ENCODE measurements at places on chromosomes 16 and 17. TPM values are rescaled to one million over a fixed set of nuclear protein-coding genes. Genes with fewer than 3 reads are reported as not detected.

The RPL26 gene
- 3,126 TPM for total RNA-seq

The CCL4 gene
- total RNA-seq: 0.76 TPM

DNA sequence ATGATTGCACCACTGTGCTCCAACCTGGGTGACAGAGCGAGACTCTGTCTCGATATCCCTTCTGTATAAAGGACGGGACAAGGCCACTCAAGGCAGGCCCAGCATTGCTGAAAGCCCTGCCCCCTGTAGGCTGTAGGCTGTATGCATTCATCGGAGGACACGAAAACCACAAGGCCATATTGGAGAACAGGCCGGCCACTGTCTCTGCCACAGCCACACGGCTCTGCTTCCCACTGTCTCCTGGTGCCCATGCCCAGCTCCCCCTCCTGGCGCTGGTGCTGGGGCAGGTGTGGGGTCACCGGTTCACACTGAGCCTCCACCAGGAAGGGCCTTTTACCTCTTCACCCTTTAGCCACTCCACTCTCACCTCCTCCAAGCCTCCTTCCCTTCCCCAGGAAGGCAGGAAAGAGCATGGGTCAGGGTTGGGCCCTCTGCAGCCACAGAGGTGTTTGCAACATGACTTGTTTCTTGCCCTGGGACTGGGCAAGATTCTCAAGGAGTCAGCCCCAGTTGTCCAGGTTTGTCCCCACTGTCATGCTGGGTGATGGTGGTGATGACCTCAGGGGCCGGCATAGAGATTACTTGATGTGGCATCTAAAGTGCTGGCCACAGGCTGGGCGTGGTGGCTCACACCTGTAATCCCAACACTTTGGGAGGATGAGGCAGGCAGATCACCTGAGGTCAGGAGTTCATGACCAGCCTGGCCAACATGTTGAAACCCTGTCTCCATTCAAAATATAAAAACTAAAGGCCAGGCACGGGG is 5.3 kb upstream of the NTN3 start:
- DNase-seq: no peak

- no peak for DNase-seq
Observed at GRCh38 chr17:61160789-61161445, 238.7 kb upstream of the TBX2 start.

DNA sequence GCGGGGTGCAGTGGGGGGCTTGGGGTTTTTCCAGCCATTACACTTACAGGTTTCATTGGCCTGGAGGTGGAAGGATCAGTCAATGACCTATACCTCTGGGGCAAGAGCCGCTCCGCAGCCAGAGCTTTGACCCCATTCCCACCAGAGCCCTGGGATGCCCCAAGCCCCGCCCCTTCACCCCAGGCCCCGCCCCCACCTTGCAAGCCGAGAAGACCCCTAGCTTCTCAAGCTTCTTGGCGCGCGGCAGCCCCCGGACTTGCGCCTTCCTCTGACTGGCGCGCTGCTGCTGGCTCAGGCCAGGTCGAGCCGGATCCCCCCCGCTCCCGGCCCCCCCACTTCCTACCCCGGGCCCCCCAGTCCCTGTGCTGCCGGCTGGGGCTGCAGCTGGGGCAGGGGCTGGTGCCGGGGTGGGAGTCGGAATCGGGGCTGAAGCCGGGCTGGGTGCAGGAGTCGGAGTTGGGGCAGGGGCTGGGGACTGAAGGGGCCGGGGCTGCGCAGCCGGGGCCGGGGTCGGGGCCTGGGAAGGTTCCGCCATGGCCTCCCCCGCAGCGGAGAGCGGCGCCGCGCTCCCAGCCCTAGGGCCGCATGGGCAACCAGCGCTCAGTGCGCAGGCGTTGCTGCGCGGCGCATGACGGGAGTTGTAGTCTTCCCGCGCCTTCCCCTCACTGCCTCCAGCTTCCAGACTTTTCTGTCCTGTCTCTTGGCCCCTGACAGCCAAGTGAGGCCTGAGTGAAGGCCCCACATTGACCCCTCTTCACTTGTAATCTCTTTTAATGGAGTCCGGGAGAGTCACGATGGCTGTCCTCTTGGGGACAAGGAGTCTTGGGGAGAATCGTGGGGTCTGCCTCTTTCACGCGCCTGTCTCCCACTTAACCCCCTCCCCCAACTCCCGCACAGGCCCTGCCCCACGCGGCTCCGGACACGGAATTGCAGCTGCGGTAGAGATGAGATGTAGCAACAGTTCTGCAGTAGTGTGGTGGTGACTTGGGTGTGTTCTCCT is at the start of gene KAT2A:
Gene KAT2A (minus strand): TSS at position 598 of the 1,000 bp plus-strand sequence. CDS start 63 bp downstream, at position 535.
- DNase-seq: peak; percentile 95

The DNAH2 gene
- 0.05 TPM for total RNA-seq

The SRSF1 gene
- 120 TPM for total RNA-seq

GRCh38 chr17:27947005-27947406 is 53.8 kb upstream of the LYRM9 start:
- DNase-seq: no peak

The ADAD2 gene
- total RNA-seq: not detected

The CHAD gene
- total RNA-seq: 6.4 TPM

DNA sequence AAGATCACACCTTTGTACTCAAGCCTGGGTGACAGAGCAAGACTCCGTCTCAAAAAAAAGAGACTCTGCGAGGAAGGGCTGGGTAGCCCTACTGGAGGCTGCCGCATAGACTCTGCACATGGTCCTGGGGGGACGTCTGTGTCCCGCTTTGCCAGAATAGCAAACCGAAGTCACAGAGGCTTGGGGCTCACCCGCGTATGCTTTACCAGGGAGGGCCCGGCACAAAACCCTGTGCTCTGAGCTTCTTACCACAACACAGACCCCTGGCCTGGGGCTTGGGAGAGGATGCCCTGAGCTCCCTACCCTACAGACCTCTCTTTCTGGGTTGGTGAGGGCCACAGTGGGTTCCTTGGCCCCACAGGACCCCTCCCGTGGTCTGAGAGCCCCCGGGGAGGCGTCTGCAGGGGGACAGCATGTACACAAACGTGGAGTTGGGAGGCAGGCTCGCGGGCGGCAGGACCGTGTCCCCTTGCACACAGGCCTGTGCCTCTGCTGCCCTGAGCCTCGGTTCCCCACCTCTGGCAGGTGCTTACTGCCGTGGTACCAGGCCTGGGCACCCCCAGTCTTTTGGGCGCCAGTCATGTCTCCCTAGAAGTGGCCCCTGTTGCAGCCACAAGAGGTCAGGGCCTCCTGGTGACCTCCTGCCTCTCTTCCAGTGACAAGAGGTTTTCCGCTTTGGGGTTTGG is 13.8 kb downstream of the CPNE7 start:
- no peak for DNase-seq

The PITPNM3 gene
- 11.9 TPM for total RNA-seq

The KIF2B gene
- not detected for total RNA-seq

DNA sequence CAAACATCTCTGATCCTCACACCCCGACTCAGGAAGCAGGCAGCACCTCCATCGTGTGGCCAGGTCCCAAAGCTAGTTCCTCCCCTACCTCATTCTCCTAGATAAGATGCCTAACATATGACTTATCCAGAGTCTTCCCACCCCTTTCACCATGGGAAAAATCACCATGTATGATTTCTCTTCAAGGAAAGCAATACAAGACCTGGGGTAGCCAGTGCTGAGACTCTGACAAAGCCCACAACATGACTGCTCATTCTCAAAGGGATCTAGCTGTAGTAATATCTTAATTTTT is 45.1 kb downstream of the CMTM4 start:
- no peak for DNase-seq

The NT5M gene
- total RNA-seq: 1.3 TPM

The MPP3 gene
- total RNA-seq: 8.0 TPM

DNA sequence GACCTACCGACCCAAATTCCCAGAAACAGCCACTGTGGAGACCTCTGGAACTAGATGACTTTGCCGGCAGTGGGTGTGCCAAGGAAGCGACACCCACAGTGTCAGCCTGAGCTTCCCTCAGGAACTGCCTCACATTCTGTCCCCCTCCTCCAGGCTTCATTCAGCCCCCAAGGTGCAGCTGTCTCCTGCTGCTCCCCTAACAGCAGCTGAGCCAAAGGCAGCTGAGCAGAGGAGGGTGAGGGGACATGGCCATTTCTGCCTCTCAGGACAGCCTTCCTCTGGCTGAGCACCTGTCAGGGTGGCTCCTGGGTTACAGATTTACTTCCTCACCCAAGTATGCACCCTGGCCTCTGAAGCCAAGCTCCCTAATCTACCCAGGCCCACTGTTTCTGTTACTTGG is 22.1 kb upstream of the MTMR4 start:
- no peak for DNase-seq

DNA sequence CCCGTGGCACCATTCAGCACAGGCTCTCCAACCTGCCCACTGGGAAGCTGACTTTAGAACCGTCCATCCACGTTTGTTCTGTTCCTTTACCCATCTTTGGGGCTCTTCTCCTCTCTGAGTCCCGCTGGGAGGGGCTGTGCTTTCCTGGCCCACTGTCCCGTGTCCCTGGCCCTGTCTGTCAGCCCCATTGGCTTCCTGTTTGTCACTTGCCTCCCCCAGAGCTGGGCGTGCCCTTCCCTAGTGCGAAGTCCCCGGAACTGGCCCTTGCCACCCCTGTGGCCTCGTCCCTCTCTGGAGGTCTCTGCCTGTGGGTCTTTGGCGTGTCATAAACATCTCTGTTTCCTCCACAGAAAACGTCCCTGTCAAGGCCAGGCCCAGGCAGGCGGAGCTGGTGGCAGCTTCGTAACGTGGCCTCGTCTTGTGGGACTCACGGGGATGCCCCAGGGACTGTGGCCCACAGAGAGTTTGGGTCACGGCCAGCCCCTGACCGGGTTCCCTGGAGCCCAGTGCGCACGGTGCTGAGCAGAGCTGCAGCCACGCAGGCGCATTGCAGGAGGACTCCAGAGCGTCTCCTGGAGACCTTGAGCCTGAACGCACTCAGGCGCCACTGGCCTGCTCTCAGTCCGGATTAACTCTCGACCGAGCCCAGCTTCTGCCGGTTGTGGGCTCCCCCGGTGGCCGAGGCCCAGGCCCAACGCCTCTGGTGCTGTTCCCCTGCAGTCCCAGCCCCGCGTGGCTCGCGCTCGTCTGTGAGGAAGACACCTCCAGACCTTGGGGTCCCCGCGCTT is 7.3 kb downstream of the CHMP6 start:
- DNase-seq: no peak

- no peak for DNase-seq
Observed at GRCh38 chr17:12620200-12620720, 45.4 kb upstream of the MYOCD start.

DNA sequence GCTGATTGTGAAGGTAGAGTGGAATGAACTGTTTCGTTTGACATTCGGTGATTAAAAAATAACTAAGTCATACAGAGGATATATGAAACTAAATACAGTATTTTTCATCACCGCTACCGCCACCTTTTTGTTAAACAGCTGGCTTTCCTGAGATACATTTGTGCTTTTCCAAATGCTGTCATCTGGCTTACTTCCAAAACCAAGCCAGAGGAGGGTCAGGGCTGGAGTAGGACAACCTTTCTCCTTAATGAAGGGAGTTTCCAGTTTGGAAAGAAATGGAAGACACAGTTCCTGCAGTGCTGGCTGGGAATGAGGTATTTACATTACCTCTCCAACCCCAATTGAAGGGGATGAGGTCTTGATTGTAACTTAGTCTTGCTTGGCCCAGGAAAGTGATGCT is 3.2 kb downstream of the TNRC6C start:
- no peak for DNase-seq

DNA sequence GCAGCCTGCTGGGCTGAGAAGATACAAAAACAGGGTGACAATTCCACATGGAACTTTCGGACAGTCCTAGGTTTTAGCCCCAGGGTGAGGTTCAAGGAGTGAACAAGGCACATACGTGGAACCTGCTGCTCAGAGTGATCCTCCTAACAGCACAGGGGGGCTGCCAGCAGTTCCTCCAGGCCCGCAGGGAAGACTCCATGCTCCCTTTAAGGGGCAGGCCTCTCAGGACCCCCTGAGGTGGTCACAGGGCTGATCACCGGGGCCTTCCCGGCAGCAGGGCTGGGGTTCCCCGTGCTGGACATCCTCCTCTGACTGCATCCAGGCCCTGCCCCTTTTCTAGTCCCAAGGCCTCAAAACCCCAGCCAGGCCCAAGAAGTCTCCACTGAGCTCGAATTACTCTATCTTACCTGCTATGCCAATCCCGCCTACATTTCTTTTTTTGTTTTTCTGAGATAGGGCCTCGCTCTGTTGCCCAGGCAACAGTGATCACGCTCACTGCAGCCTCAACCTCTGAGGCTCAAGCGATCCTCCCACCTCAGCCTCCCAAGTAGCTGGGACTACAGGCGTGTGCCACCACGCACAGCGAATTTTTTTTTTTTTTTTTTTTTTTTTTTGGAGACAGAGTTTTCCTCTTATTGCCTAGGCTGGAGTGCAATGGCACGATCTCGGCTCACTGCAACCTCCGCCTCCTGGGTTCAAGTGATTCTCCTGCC is 10.4 kb downstream of the CANT1 start:
- DNase-seq: peak; percentile 60

The OR3A2 gene
- total RNA-seq: not detected

DNA sequence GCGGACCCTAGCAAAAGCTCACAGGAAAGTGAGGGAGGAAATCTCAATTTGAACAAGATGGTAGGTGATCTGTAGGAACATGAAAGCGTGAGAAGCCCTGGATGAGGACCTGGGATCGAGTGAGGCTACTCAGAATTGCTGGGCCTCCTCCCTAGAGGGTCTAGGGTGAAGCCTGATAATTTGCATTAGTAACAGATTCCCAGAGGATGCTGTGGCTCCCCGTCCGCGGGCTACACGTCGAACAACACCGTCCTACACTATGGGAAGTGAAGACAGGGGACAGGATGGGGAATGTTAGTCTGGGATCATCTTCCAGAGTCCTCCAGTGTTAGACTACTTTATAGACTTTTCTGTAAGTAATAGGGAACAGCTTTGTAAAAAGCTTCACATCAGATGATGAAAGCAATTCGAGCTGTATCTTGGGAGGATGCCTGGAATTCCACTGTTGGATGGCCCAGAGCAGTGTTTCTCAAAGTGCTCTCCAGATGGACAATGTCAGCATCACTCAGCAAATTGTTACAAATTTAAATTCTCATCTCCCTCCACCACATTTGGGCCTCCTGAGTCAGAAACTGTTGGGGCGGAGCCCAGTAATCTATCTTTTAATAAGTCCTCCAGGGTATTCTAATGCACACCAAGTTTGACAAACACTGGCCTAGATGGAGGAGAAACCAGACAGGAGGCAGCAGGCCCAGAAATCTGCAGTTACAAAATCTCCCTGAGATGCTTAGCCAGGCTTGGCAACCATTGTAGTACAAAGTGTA is 6.5 kb downstream of the FNDC8 start:
- no peak for DNase-seq

DNA sequence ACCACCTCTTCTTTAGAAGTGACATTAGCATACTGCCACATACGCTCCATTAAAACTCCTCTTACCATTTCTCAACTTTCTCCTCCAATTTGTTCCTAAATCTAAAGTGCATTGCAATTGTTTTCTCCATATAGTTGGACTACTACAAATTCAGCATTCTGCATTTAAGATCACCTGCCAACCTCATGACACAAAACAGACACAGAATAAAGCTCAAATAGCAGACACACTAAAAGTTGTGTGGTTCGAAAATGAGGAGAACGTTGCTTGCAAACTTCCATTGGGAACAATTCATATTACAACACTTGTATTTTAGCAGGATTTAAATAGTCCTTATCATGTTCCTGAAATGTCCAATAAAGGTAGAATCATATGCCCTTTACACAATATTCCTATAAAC is 14.5 kb downstream of the ARHGAP17 start:
- DNase-seq: no peak

- no peak for DNase-seq
Observed at GRCh38 chr17:72165192-72165866, 44.5 kb downstream of the SOX9 start.

The AANAT gene
- total RNA-seq: not detected

The CCL17 gene
- not detected for total RNA-seq

- no peak for DNase-seq
Observed at GRCh38 chr17:17034496-17035075, 7.7 kb upstream of the MPRIP start.
